NCI-H226 (cell line): ENCODE measurements at places on chromosomes 7 and 10.

DNA sequence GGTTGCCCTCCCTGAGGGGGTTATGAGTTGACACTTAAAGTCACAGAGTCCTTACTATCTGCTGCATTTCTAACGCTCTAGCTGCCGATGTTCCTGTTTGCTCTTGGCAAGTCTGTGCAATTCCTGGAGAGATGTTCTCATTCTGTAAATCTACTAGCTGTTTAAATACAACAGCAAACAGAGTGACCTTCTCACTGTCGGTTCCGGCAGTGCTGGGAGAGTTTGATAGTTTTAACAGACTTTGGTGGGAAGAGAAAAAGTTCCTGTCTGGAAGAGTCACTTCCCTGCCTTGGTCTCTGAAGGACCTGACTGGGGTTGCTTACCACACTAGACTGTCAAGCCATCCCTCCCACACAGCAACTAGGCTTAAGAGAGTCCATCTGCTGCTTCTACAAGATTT, 63.3 kb upstream of the ELMO1 start:
- no peak for DNase-seq

GRCh38 chr10:34323192-34323591, 491.9 kb downstream of the PARD3 start:
- no peak for DNase-seq

- DNase-seq = no peak
Measured at GRCh38 chr10:42962902-42963231, 114.0 kb upstream of the RET start.

GRCh38 chr7:40793132-40793531, 658.3 kb downstream of the SUGCT start:
- DNase-seq = no peak

- no peak for DNase-seq
Measured at GRCh38 chr7:73905360-73905759, 44.4 kb downstream of the TMEM270 start.

DNA sequence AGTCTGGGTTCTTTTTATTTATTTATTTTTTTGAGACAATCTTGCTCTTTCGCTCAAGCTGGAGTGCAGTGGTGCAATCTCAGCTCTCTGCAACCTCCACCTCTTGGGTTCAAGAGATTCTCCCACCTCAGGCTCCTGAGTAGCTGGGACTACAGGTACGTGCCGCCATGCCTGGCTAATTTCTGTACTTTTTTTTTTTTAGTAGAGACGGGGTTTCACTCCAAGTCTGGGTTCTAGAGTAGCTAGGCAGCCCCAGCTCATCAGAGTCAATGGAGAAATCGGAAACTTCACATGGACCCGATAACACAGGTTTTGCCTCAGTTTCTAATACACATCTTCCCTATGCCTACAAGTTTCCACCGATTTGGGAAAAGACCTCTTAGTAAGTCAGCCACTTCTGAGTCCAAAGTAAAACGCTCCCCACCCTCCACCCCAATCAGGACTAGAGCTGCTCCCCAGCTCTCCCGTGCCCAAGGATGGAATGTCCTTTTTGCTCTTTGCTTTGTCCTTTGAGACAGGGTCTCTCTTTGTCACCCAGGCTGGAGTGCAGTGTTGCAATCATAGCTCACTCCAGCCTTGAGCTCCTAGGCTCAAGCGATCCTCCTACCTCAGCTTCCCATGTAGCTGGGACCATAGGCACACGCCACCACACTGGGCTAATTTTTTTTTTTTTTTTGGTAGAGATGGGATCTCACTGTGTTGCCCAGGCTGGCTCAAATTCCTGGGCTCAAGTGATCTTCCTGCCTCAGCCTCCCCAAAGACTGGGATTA, 3.8 kb upstream of the SERPINE1 start:
- no peak for DNase-seq

- no peak for DNase-seq
Measured at GRCh38 chr7:69108097-69108496, 490.2 kb upstream of the AUTS2 start.

- DNase-seq = no peak
Measured at GRCh38 chr10:29117781-29118180, 171.1 kb upstream of the LYZL1 start.

DNA sequence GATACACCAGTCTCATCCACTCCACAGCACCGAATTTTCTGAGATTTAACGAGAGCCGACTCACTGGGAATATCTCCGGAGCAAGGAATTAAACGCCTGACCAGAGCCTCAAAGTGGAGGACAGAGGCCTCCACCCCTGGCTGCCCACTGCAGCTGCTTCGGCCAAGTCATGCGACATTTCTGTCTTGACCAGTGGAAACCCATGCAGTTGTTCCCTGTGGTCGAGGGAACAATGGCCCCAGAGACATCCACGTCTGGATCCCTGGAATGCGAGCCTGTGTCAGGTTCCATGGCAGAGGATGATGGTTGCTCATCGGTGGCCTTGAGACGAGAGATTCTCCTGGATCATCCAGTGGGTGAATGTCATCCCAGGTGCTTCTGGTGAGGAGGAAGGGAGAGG, 65.7 kb upstream of the INSIG1 start:
- DNase-seq = no peak

- DNase-seq = peak; percentile 65
Measured at GRCh38 chr7:28083998-28084985, 96.3 kb downstream of the JAZF1 start.

GRCh38 chr7:139745678-139746143, 32.1 kb downstream of the HIPK2 start:
- no peak for DNase-seq

- no peak for DNase-seq
Measured at GRCh38 chr10:98060079-98060478, 29.7 kb upstream of the CRTAC1 start.

DNA sequence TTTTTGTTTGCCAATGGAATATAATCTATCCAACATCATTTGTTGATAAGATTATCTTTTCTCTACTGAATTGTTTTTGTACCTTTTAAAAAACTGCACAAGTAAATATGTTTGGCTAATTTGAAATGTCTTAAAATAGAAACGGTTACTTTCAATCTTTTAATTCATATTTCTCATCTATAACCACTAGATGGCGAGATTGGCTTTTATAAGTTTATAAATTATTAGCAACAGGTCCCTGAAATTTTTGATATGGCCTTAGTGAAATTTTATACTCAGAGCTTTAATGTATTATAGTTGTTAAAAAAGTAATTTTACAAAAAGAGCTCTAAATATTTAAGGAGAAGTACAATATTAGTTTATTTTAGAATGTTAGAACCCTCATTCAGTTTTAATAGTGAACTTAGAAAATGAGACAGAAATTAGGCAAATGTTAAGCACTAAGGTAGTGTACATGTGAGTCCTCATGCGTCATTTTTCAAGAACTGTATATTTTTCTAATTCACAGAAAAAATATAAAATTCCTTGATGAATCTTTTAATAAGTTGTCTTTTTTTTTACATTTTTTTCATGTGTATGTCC, 592.5 kb downstream of the ARL4A start:
- DNase-seq = peak; percentile 11

GRCh38 chr10:9297580-9297979, 1243.1 kb downstream of the GATA3 start:
- no peak for DNase-seq

DNA sequence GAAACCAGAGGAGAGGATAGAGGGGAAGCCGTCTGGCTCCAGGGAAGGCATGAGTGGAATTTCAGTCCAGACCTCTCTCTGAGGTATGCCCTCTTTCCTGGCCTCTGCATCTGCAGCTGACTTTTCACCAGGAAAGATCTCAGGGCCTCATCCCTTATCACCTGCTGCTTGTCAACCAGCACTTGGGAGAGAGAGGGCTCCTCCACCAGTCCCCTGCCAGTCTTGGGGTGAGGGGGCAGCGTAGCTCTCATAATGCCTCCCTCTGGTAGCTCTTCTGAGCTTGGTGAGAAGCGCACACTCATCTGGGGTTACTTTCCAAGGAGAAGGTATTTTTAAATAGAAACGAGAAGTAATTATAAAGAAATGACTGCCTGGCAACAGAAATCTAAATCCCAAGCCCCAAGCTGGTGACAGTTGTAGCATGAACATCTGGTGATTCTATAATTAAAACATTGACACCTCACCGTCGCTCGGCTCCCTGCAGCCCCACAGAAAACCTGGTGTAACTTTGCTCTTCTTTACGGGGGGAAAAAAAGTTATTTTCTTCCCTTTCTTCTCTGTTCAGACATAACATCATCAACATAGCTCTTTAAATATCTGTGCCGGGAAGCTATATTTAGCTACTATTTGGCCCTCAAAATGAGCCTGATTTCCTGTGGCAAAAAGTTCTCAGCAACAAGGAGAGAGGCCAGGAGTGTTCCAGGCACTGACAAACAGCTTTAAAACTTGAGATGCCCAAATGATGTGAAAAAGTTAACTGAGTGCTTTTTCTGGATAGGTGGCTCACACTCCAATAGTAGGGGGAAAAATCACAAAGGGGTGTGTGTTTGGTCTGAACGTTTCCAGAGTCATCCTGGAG, 26.9 kb downstream of the HIP1 start:
- peak; percentile 43 for DNase-seq

DNA sequence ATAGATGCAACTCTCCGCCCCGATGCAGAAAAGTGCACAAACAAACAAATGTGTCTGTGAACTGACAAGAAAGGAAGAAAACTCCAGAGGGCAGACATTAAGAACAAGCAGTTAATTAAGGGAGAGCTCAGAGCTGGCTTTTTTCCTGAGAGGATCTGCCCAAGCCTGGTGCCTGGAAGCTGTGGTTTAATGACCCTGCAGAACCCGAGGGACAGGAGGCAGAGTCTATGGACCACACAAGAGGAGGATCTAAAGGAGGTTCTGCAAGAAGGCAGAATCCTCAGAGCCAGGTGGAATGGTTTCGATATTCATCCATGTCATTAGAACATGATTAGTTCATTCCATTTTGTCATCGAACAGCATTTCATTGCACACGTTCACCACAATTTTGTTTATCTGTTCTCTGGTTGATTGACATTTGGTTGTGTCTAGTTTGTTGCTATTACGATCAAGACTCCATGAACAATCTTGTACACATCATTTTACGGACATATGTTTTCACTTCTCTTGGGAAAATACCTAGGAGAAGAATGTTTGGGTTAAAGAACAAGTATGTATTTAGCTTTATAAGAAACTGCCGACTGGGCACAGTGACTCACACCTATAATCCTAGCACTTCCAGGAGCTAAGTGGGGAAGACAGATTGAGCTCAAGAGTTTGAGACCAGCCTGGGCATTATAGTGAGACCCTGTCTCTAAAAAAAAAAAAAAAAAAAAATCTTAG, 560.2 kb downstream of the CALN1 start:
- DNase-seq = no peak

DNA sequence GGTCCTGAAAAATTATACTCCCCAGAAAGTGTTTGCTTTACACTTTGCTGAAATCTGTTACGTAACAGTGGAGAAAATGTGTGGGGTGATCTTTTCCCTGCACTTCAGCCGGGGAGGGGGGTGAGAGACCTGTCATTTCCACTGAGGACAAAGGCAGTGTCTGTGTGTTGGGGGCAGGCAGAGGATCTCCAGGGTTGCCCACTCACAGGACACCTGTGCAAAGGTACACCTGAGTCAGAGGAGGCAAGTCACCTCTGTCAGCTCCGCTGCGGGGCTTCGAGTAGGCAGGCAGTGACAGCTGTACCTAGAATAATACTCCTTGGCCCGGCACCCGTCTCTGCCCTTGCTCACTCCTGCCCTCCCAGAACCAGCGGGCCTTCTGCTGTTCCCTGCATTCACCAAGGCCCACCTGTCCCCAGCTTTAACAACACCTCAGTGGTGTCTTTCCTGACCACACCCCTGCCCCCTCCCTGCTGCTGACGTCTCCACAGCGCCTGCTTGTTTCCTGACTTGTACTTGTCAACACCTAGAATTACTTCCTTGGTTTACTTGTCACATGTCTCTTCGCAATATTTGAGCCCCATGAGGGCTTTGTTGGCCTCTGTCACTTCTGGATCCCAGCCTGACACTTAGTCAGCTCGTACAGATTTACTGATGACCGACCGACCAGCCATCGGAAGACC, 159.2 kb downstream of the NEURL1 start:
- DNase-seq = no peak

GRCh38 chr10:97875391-97875790, 25.7 kb downstream of the GOLGA7B start:
- no peak for DNase-seq

GRCh38 chr7:57198801-57199200, 66.6 kb upstream of the ZNF479 start:
- no peak for DNase-seq

DNA sequence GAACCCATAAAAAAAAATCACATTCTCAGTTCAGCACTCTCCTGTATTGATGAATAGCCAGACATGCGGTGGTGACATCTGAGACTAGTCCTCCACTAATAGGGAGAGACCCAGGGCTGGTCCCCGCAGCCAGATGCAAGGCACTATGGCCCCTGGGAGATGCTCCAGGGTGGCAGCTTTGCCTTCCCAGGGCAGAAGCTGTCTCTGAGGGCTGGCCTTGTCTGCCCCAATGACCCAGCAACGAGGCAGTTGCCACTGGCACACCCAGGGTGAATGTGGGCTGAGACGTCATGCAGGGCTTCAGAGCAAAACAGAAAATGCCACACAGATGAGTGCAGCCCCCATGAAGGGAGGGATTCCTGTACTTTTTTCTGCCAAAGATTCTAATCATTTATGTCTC, 50.1 kb upstream of the GDF10 start:
- no peak for DNase-seq

DNA sequence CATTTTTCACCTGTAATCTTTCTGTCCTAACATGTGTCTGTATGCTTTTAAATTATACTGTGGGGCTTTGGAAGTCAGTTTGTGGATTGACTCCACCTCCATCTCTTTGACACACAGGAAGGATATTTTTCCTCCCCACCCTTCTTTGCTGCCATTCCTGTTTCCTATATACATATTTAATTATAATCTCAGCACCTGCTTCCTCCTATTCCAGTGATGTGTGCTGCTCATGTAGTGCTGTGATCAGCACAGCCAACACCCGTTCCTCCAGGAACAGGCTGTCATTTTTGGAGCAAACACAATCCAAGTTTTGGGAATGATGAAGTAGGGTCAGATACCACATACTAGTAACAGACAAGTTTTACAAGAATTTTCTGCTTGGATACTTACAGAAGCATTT, 135.0 kb upstream of the PRPS1L1 start:
- DNase-seq = no peak

GRCh38 chr10:30392564-30392990, 41.4 kb upstream of the MAP3K8 start:
- DNase-seq = peak; percentile 9

DNA sequence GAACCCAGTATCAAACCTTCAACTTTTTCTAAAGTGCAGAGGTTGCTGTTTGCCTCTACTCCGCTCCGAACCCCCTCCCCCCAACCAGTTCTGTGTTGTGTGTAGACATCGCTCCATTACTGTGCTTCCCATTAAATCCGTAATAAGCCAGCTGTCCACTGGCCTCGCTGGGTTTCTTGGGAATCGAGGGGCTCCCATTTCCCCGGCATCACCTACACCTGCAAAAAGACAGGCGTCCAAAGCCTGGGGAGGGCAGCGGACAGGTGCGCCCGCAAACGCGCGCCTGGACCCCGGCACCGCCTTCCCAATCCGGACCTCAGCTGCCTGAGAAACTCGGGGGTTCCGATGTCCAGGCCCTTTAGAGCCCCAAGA, 631 bp downstream of the RTKN2 start:
- DNase-seq = no peak

- no peak for DNase-seq
Measured at GRCh38 chr10:76169246-76169645, 737.8 kb downstream of the LRMDA start.

GRCh38 chr10:50636618-50637579, 13.1 kb upstream of the SGMS1 start:
- no peak for DNase-seq
